ENCODE measurements at places on chromosomes 12 and 14. TPM values are rescaled to one million over a fixed set of nuclear protein-coding genes. Genes with fewer than 3 reads are reported as not detected.
A peak's percentile ranks its signal among the peaks of the same experiment; 100 is the strongest.

DNA sequence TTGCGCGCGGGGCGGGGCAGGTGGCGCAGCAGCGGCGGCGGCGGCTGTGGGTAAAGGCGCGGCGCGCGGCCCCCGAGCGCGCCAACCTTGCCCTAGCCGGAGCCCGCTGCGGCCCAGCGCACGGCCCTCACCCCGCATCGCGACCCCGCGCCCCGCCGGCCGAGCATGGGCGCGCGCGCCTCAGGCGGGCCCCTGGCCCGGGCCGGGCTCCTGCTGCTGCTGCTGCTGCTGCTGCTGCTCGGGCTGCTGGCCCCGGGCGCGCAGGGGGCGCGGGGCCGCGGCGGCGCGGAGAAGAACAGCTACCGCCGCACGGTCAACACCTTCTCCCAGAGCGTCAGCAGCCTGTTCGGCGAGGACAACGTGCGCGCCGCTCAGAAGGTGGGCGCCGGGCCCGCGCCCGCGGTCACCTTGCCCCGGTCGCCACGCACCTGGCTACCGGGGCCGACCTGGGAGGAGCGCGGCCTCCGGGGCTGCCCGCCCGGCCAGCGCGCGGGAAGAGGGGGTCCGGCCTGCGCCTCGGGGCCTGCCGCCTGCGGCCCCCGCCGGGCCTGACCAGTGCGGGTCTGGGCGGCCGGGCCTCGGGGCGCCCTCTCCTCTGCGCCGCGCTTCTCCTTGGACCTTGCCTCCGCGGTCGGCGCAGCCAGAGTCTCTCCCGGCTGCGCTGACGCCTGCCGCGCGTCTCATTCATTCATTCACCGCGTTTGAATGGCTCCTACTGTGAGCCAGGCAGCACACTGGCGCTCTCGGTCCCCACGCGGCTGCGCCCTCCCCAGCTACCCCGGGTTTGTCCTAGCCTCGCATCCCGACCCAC, at the start of gene BRI3BP:
TSS of gene BRI3BP (plus strand) at position 20 of the 811 bp plus-strand sequence. CDS start at position 166, 146 bp downstream.
- H3K4me3 ChIP-seq: peak within 1 kb of the TSS; percentile 71
- H3K36me3 ChIP-seq: no peaks in the 10 kb centered on the region
- peak within 1 kb of the TSS; percentile 89 for H3K27ac ChIP-seq
- no peaks in the 10 kb centered on the region for H3K27me3 ChIP-seq

Gene NEUROD4
- 0.01 TPM for polyA plus RNA-seq

GRCh38 chr12:109835827-109836226, 2.6 kb upstream of the TRPV4 start:
- DNase-seq: no peak
- peaks cover 21% of the 10 kb centered on the region for H3K4me1 ChIP-seq
- no peaks in the 10 kb centered on the region for H3K36me3 ChIP-seq
- H3K27me3 ChIP-seq: peaks cover 2% of the 10 kb centered on the region
- no peak overlapping the region for H3K4me3 ChIP-seq
- no peak overlapping the region for H3K27ac ChIP-seq

DNA sequence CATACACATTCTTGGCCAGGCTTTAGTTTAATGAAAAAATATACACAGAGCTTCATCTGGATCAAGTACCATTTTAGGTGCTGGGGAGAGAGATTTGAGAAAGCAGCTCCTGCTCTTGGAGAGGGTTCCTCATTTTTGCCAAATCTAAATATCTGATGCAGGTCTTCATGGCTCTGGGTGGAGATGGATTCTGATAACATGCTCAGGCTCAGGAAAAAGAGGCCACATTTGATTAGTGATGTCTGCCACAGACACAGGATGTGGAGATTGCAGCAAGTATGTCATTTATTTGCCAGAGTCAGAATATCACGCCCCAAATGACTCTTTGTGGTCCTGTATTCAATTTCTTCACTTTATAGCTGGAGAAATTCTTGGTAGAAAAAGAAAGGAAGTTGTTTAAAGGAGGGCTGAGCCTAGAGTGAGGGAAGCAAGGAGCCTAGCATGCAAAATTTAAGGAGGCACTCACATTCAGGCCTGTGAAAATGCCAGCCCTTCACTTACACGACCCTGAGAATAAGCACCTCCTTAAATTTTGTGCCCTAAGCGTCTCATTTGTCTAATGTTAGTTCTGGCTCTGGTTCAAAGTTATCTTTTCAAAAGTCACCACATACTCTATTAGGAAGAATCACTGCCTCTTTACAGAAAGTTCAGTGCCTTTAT, 492.9 kb upstream of the TBX3 start:
- H3K27me3 ChIP-seq: no peaks in the 10 kb centered on the region
- no peak for DNase-seq
- no peak overlapping the region for H3K4me3 ChIP-seq
- H3K27ac ChIP-seq: no peak overlapping the region
- H3K36me3 ChIP-seq: no peaks in the 10 kb centered on the region

- peak overlapping the region; percentile 35 for H3K27ac ChIP-seq
- no peaks in the 10 kb centered on the region for H3K36me3 ChIP-seq
- H3K27me3 ChIP-seq: no peaks in the 10 kb centered on the region
- no peak for DNase-seq
- no peak overlapping the region for H3K4me3 ChIP-seq
These were observed 27.9 kb downstream of the DMAC2L start for GRCh38 chr14:50340045-50340444.

DNA sequence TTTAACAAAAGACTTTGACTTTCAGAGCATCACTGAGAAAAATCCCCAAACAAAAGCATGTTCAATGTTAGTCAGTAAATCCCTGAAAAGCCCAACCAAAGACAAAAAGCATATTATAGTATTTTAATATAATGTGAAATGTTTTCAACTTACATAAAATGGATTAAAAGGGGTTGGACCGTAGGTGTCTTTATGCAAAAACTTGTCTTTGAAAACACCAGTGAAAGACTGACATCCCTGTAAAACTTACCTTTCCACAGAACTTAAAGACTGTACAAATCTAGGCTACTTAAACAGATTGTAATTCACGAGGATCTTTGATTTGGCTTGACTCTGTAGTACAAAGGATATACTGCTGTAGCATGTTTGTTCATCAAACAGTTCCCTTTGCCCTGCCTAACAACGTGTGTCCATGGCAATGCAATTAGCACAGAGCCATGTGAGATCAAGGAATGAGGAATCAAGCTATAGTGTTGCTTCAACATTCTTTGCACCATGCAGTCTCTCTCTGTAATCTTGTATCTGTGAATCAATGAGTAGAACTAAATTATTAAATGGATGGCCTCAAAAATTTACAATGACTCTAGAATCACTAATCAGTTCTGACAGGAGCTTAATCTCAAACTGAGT, 138.5 kb upstream of the SYT1 start:
- no peak overlapping the region for H3K27ac ChIP-seq
- H3K4me3 ChIP-seq: no peak overlapping the region
- DNase-seq: peak; percentile 28
- H3K4me1 ChIP-seq: no peaks in the 10 kb centered on the region
- H3K27me3 ChIP-seq: no peaks in the 10 kb centered on the region

Gene SART3
- 52.7 TPM for polyA plus RNA-seq

DNA sequence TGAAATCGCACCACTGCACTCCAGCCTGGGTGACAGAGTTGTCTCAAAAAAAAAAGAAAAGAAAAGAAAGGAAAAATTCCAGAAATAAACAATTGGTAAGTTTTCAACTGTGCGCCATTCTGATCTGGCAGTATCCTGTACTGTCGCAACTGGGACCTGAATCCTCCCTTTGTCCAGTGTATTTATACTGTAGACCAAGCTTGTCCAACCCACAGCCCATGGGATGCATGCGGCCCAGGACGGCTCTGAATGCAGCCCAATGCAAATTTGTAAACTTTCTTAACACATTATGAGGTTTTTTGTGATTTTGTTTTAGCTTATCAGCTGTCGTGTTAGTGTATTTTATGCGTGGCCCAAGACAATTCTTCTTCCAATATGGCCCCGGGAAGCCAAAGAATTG, 84.7 kb downstream of the TMCC3 start:
- H3K27ac ChIP-seq: no peak overlapping the region
- H3K4me1 ChIP-seq: peaks cover 7% of the 10 kb centered on the region
- H3K4me3 ChIP-seq: no peak overlapping the region
- no peak for DNase-seq
- H3K27me3 ChIP-seq: no peaks in the 10 kb centered on the region

- H3K27me3 ChIP-seq: no peaks in the 10 kb centered on the region
- H3K27ac ChIP-seq: no peak overlapping the region
- no peaks in the 10 kb centered on the region for H3K36me3 ChIP-seq
- no peaks in the 10 kb centered on the region for H3K4me1 ChIP-seq
- DNase-seq: no peak
- no peak overlapping the region for H3K4me3 ChIP-seq
These were observed 9.6 kb upstream of the SERPINA11 start for GRCh38 chr14:94462219-94462551.

DNA sequence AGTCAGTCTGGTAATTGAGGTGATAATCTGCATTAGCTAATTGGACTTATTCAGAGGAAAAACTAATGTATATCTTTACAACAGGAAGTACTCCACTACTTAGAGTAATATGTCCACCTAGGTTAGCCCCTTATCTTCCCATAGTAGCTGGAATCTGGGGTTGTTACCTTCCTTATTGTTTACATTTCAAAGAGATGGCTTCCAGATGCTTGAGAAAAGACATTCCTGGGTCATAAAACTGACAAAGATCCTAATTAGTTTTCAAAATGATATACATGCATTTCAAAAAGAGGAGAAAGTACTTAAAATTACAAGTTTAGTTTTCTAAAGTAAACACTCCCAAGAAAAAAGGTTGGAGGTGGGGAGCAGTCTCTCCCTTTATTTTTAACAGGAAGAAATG, 78.1 kb downstream of the RPL10L start:
- no peak overlapping the region for H3K27ac ChIP-seq
- H3K27me3 ChIP-seq: no peaks in the 10 kb centered on the region
- H3K4me3 ChIP-seq: no peak overlapping the region

Gene NOVA1
- polyA plus RNA-seq: 11.6 TPM

Gene KERA
- 0.22 TPM for polyA plus RNA-seq

GRCh38 chr12:20345866-20346265, 22.5 kb upstream of the PDE3A start:
- no peaks in the 10 kb centered on the region for H3K4me1 ChIP-seq
- no peak overlapping the region for H3K4me3 ChIP-seq
- no peaks in the 10 kb centered on the region for H3K27me3 ChIP-seq
- no peaks in the 10 kb centered on the region for H3K36me3 ChIP-seq

Gene GLIPR1L2
- 1.3 TPM for polyA plus RNA-seq

Gene FOXA1
- polyA plus RNA-seq: 36.0 TPM

DNA sequence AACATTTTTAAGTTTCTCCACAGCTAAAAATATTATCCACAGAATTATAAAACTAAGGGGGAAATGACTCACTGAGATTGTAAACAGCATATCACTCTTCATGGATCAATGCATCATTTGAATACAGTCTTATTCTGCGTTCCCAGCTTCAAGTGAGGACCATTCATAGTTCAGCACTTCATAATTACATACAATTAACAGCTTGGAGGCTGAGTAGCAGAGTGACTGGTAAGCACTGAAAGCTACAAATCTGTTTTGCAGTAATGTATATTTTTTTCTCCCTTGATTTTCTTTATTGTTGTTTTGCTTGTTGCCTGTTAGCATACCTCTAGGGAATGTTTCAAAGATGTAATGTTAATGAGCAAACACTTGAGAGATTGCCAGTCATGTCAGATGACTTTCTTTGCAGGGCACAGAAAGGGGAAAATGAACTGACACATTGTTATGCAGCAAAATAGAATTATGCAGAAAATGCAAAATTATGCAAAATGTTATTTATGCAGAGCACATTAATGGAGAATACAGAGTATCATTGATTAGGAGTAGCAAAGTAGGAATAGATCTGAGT, 138.6 kb downstream of the RPS29 start:
- H3K4me1 ChIP-seq: no peaks in the 10 kb centered on the region
- H3K27ac ChIP-seq: no peak overlapping the region
- no peak overlapping the region for H3K4me3 ChIP-seq
- no peaks in the 10 kb centered on the region for H3K36me3 ChIP-seq
- DNase-seq: no peak

- H3K27ac ChIP-seq: no peak overlapping the region
- H3K4me3 ChIP-seq: no peak overlapping the region
- no peaks in the 10 kb centered on the region for H3K36me3 ChIP-seq
- H3K4me1 ChIP-seq: no peaks in the 10 kb centered on the region
These were observed 196.6 kb downstream of the SLC25A21 start for GRCh38 chr14:36975834-36976233.

Gene STXBP6
- polyA plus RNA-seq: 27.8 TPM

Gene KRT77
- polyA plus RNA-seq: 0.42 TPM

Gene FIGNL2
- polyA plus RNA-seq: 0.76 TPM

GRCh38 chr14:89128311-89129026, 288.6 kb downstream of the FOXN3 start:
- no peaks in the 10 kb centered on the region for H3K4me1 ChIP-seq
- no peaks in the 10 kb centered on the region for H3K27me3 ChIP-seq
- no peaks in the 10 kb centered on the region for H3K36me3 ChIP-seq
- no peak overlapping the region for H3K4me3 ChIP-seq
- H3K27ac ChIP-seq: no peak overlapping the region
- DNase-seq: no peak

DNA sequence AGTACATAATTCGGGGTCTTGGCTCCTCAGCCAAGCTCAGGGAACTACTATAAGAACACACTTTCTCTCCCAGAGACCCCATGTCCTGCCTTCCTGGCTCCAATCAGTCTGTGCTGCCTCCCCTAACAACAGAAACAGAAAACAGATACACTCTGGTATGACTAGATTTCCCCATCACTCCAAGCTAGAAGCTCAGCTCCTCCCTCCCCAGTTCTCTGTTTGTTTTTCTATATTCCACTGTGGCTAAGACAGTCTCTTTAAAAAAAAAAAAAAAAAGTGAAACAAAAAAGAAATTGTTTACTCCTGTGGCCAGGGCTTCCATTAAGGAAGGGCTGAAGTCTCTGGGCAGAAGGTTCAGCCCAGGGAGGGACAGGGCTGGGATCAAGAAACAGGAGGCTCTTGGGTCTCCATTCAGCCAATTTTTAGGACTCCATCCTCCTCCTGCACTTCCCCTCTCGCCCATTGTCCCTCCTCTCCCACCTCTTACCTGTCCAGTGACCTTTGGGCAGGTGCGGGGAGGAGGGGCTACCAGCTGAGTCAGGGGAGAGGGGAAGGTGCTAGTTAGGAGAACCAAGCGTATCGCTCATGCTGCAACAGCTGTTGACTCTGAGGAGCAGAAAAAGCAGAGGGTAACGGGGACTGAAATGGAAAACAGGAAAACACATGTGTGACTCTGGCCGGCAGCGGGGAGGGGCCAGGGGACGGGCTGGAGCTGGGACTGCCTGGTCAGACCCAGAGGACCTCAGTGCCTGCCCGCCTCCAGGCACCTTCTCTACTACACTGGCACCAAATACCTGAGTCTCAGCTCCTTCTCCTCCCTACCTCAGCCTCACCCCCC, 4.1 kb upstream of the SLC7A7 start:
- peak overlapping the region; percentile 98 for H3K27ac ChIP-seq
- no peak for DNase-seq
- no peaks in the 10 kb centered on the region for H3K27me3 ChIP-seq
- peaks cover 69% of the 10 kb centered on the region for H3K4me1 ChIP-seq

Gene OSBPL8
- 24.9 TPM for polyA plus RNA-seq

Gene RFX4
- polyA plus RNA-seq: 0.13 TPM

Data from large intestine (tissue), 12 donors.